ENCODE measurements at places on chromosomes 7 and 10.

- DNase-seq = no peak
These were observed 99.5 kb downstream of the SFMBT2 start for GRCh38 chr10:7311218-7311849.

GRCh38 chr10:37789590-37789989 is 67.8 kb downstream of the ZNF248 start:
- DNase-seq = no peak

DNA sequence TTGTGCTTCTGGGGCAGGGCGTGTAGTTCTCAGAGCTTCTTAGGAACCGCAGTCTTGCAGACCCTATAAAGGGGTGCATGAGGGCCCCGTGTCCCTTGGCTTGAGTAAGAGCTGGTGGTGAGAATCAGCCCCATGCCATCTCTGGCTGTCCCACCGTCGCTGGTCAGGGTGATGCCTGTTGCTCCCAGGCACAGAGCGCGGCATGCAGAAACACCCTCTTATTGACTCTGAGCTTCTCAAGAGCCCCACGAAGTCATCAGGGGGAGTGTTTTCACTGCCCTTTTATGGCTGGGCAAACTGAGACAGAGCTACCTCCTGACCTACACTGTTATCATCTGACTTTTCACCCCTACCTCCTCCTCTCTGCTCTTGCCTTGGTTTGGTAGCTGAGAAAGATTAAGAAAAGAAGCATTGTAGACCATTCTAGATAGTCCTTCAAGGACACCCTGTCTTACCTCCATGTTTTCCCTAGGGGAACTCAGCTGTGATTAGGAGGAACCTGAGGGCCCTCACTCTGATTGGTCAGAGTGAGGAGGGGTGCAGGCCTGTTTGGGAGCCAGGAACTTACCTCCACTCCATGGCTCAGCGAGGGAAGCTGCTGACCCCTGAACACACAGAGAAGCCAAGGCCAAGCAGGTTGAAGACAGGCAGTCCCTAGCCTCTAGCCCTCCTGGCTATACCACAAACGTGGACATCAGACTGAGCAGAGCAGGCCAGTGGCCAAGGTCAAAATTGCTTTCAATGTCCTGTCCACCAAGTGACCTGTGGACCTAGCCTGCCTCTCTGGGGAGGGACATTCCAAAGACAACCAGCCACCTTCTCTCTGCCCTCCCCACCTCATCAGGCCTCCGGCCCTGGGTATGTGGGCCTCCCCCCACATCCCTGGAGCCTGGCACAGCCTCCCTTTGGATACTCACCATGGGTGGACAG is 17.6 kb downstream of the UNC5B start:
- DNase-seq = no peak

DNA sequence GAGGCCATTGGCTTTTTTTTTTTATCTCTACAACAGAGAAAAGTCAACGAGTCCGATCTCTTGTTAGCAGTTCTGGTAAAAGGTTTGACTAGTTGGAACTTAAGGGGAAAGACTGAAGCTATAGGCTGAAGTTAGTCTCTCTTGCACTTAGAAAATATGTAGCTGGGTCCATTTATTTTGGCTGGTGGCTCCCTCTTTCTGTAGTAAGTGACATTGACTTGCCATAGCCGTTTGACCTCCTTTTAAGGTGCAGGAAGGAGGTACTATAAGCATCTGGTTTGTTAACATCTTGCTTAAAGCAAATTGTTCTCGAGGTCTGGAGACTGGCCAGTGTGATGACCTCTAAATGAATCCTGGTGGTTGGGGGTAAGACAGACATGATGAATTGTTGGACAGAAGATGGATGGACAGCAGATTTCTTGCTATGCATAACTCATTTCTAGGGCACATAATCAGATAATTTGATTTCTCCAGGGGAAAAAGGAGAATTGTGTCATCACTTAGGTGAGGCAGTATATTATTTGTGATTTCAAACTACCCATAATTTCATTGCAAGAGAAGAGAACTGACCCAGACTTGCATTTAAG is 356.3 kb upstream of the GALNT17 start:
- DNase-seq = no peak

GRCh38 chr10:46223064-46223480 is 63.7 kb upstream of the ANTXRL start:
- no peak for DNase-seq

DNA sequence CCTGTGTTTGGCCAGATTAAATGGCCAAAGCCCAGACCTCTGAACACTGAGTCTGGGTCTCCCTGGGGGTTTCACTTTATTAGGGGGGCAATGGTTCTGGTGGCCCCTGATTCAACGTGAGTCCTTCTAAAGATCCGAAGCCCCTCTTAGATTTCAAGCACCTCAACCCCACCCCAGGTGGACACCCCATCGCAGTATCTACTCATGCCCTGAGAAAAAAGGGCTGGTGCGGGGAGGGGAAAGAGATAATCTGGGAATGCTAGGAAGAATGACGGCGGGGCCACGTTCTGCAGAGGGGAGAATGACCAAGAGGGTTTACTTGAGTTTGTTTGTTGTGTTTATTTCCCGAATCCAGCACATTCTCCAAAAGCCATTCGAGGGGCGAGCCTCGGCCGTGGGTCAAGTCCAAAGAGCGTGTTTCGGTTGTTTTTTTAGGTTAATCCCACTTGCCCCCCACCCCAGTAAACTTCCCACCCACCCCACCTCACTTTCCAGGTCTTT is 832 bp downstream of the PDLIM1 start:
- no peak for DNase-seq

DNA sequence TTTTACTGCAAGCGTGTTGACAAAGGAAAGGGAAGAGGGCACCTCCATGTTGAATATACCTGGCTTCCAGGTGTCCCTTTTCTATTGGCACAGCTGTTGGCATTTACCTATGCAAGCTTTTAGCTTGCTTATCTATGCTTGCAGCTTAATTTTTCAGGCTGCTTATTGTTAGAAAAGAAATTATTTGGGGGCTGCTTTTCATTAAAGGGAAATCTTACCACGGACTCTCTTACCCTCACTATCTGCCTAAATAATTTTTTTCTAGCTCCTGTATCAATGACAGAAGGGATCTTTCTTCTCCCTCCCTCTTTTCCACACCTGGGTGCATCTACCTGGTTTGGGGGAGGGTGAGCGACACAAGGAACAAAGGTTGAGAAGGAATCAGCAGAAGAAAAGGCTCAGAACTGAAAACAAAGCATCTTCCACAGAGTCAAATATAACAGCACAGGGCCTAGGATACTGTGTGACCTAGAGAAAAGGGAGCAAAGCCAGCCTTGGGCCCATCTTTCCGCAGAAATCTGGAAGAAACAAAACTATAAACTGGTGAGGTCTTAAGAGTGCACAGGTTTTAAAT is 15.2 kb upstream of the GJC3 start:
- no peak for DNase-seq

- peak; percentile 41 for DNase-seq
These were observed 158.8 kb downstream of the SH3PXD2A start for GRCh38 chr10:103696411-103697145.

DNA sequence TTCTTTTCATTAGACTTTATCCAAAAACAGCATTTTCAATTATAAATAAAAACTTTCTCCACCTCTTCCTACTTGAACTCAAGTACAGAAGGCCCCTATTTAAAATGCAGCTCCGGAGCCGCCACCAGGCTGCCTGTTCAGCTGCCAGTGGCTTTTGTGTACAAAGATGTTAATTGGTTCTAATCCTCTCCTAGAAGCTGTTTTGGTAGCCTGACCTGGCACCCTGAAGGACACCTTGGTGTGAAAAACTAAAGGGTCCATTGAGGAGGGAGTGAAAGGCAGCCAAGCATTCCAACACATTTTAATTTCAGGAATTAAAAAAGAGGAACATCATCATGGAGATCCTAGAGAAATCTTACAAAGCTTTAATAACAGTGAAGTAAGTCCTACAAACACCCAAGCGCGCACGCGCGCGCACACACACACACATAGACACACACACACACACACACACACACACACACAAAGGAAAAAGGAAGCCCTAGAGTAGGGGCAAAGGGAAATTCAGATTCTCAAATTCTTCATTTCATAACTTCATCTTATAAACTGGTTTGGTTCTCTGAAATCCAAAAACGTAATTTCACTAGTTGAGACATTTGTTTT is 41.4 kb downstream of the VAX1 start:
- DNase-seq = no peak

- DNase-seq = no peak
These were observed 1.3 kb upstream of the CCDC136 start for GRCh38 chr7:128790315-128791041.

DNA sequence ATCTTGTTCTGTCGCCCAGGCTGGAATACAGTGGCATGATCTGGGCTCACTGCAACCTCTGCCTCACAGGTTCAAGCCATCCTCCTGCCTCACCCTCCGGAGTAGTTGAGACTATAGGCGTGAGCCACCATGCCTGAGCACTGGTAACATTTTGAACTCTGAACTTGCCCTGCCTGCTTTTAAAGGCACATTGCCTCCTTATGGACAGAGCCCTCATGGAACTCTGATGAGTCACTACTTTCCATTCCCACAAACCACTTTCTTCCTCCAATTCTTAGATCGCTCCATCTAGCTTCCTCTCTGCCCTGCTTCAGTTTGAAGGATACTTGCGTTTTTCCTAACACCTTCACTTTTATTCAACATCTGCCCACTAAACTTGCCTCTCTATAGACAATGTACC is 38.1 kb downstream of the PRPS1L1 start:
- DNase-seq = no peak

DNA sequence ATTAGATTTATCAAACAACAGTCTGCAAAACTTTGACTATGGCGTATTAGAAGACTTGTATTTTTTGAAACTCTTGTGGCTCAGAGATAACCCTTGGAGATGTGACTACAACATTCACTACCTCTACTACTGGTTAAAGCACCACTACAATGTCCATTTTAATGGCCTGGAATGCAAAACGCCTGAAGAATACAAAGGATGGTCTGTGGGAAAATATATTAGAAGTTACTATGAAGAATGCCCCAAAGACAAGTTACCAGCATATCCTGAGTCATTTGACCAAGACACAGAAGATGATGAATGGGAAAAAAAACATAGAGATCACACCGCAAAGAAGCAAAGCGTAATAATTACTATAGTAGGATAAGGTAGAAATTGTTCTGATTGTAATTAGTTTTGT is 31.4 kb downstream of the LRRC17 start:
- DNase-seq = no peak

DNA sequence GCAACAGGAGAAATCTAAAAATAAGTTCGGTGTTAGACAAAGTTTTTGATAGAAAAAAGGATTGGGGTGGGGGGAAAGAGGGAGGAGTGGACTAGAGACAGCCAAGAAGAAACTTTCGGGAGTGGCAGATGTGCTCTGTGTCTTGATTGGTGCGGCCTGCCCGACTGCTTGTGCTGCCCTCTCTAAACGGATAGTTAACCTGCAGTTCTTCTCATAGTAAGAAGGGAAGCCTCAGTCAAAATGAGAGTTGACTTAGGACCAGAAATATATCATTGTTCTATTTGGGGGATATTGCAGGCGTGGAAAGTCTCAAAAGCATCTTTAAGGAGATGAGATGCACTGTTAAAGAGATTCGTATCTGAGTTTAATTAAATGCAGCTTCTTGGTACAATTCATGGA is 39.3 kb downstream of the UBE3C start:
- DNase-seq = no peak

DNA sequence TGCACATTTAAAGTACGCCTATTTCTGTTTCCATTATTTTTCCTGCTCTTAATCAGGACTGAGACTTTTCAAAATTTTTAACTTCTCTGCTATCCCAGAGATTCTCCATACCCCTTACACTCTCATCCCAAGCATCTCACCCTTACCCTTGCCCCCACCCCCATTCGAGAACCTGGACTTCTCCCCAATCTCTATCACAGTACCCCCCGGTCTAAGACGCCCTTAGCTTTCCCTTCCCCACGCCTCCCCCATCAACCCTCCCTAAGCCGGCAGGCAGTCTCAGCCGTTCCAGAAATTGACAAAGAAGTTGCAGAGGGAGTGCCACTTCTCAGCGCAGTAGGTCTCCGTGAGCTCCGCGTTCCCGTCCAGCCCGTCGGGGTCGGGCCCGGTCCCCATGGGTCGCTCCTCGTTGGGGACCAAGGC is 1.4 kb downstream of the FGFBP3 start:
- no peak for DNase-seq

DNA sequence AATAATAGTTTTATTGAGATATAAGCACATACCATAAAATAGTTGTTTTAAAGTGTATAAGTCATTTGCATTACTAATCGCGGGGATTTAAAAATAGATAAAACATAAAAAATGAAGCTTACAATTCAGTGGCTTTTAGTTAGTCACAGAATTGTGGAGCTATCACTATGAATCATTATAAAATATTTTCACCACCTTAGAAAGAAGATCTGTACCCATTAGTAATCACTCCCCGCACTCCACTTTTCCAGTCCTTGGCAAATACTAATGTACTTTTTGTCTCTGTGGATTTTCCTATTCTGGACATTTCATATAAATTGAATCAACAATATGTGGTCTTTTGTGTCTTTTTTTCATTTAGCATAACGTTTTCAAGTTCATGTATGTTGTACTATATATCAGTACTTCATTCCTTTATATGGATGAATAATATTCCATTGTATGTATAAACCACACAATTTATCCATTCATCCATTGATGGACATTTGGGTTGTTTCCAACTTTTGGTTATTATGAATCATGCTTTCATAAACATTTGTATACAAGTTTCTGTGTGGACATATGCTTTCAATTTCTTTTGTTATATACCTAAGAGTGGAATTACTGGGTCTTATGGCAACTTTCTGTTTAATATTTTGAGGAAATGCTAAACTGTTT is 162.5 kb downstream of the MAGI2 start:
- no peak for DNase-seq

DNA sequence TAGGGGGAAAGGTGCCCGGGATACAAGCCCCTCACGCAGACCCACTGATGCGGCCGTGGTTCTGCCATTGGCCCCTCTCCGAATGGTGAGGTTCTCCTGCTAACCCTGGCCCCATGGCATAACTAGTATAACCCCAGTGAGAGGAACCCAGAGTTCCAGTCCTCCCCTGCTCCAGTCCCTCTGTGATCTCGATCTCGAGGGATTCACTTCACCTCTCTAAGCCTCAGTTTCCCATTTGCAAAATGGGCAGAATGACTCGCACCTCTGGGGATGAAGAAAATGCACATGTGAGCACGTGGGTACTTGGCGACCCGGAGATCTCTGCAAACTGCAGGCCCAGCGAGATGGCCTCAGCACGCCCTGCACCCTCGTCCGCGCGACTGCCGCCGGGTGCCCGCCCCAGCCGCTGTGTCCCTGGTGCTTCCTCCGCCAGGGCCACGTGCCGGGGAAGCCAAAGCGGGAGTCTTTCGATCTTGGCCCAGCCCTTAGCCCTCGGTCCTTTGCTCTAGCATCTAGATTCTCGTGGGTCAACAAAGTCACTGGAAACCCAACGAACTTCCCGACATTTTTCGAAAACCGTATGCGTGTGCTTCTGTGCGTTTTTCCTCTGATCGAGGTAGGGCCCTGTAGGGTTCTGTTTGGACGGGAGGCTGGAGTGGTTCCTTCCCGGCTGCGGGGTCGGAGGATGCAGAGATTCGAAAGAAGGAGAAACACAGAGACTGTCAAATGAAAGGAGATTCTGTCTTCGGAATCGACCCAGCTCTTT is 169.8 kb downstream of the UBE2H start:
- no peak for DNase-seq
